Endothelial cell of umbilical vein (primary cell): ENCODE measurements at places on chromosomes 4 and X. TPM values are rescaled to one million over a fixed set of nuclear protein-coding genes. Genes with fewer than 3 reads are reported as not detected.

The PORCN gene
- total RNA-seq: 7.6 and 12.0 TPM in 2 replicates

The TMSB15A gene
- 6.0 and 6.7 TPM in 2 replicates for total RNA-seq

- no peak for DNase-seq
These were observed 351.4 kb upstream of the SMIM31 start for GRCh38 chr4:164402554-164402953.

DNA sequence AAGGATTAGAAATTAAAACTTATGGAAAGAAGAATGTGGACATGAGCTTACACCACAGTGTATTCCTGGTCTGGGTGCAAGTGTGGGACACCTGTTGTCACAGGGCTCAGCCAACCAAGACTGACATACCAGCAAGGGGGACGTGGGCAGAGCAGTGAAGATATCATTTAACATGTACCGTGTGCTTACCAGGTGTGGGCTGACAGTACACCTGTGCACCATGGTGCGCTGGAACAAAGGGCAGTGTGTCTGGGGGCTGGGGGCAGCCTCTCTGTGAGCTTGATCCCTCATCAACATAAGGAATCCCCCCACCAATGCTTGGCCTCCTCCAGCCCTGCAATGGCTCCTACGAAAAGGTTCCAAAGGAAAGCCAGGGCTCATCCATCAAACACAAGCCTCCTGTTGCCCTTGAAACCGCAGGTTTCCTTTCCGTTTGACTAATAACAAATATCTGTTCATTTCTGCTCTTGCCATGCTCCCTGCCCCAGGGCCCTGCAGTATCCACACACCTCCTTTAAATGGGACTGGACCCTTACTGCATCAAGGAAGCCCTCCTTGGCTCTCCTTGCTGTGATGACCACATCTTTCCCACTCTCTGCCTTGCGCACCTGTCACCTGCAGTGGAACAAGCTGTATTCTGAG is 16.7 kb downstream of the EVC2 start:
- no peak for DNase-seq

The FAM241A gene
- total RNA-seq: 8.3 and 9.1 TPM in 2 replicates

- no peak for DNase-seq
These were observed 78.4 kb downstream of the DRD5 start for GRCh38 chr4:9859810-9860209.
